ENCODE measurements at places on chromosomes 1 and 21. TPM values are rescaled to one million over a fixed set of nuclear protein-coding genes. Genes with fewer than 3 reads are reported as not detected.

DNA sequence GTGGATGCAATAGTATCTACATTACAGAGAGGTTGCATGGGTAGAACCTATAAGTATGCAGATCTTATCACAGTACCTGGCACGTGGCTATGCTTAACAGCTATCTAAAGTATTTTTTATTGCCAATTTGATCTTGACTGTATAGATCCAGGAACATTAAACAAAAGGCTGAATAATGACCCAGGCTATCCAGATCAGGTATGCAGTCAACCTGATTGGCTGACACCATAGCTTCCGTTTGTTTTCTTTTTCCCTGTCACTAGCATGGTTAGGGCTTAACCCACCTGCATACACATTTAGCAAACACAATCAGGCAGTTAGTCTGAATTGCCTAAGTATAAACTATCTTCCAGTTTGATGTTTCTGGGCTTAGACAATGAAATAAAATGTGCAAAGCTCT is 264.9 kb upstream of the PLXNA2 start:
- H3K27me3 ChIP-seq = no peaks in the 10 kb centered on the region
- H3K27ac ChIP-seq = no peak overlapping the region
- no peaks in the 10 kb centered on the region for H3K36me3 ChIP-seq
- DNase-seq = no peak

The CSMD2 gene
- total RNA-seq = 7.6 TPM

- peak; percentile 76 for DNase-seq
- H3K27me3 ChIP-seq = no peaks in the 10 kb centered on the region
- H3K27ac ChIP-seq = peak overlapping the region; percentile 75
- H3K4me1 ChIP-seq = peaks cover 68% of the 10 kb centered on the region
These were observed 14.0 kb downstream of the NES start for GRCh38 chr1:156663178-156663577.

DNA sequence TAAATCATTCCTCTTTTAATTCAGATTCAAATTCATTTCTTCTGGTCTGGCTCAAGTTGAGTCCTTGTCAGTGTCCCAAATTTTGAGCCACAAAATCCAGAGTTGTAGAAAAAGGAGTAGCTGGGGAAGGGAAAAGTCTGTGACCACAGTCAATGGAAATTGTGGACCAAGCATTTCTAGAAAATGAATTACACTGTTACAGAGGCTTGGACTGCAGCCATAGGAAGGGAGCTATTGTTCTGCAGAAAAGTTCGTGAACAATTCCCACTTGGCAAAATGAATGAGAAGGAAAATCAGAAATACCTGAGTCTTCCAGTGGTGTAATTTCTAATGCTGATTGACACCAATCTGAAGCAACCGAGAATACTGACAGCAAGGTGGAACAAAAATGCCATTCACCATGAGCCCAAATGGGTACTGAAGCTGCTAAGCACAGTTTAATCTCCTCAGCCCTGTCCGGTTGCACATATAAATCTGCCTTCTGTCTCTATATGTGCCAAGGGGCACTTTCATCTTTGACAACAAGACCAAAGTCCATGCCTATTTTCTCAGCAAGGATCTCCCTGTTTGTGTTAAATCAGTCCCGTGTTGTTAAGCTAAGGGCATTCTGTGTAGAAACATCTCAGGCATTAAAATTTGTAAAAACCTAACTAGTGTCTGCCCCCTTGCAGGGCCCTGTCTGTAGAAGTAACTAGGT is 51.3 kb downstream of the TEX35 start:
- H3K27me3 ChIP-seq = no peaks in the 10 kb centered on the region
- H3K36me3 ChIP-seq = no peaks in the 10 kb centered on the region
- no peak overlapping the region for H3K27ac ChIP-seq
- H3K4me3 ChIP-seq = no peak overlapping the region
- DNase-seq = no peak

DNA sequence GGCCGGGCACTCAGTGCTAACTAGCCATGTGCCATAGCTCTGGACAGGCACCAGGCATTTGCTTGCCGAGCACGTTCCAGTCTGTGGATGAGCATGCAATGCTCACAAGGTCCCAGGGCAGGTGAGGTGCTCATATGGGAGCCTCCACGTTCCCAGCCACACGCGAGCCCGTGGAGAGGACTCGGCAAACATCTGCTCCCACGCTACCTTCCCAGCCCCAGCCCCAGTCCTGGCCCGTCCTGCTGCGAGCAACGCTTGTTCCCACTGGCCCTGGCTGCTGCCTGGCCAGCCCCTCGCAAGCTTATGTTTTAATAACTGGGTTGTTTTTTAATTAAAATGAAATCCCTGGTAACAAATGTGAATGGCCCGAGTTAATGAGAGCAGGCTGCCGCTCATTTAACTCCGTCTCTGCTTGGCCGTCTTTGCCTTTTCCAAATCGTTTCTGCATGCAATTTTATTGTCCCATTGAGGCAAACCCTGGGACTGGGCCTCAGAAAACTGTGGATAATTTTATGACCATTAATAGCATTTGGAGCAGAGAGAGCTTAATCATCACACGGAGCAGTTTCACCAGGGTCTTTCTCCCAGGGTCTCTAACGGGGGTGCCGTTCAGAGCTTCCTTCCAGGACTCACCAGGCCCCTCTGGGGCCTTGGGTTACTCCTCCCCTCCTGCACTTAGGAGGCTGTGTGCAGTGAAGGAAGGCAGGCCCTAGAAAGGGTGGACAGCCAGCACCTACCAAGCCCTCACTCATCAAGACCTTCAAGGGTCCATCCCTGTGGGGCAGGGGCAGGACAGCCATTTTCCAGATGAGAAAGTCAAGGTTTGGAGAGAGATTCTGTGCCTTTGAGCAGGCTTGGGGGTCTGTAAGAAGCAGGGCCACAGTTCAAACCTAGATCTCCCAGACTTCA is 136.8 kb downstream of the GLIS1 start:
- H3K4me1 ChIP-seq = no peaks in the 10 kb centered on the region
- no peak overlapping the region for H3K4me3 ChIP-seq
- H3K27ac ChIP-seq = no peak overlapping the region
- no peaks in the 10 kb centered on the region for H3K36me3 ChIP-seq

GRCh38 chr21:25175938-25176337 is 431.3 kb downstream of the MRPL39 start:
- no peaks in the 10 kb centered on the region for H3K36me3 ChIP-seq
- H3K4me3 ChIP-seq = no peak overlapping the region
- no peak for DNase-seq
- H3K27me3 ChIP-seq = no peaks in the 10 kb centered on the region
- H3K27ac ChIP-seq = no peak overlapping the region

The CELA2B gene
- not detected for total RNA-seq

The CNKSR1 gene
- not detected for total RNA-seq

All from fibroblast of lung (primary cell).